Pulmonary artery endothelial cell (primary cell): ENCODE measurements at places on chromosomes 5 and 9.

GRCh38 chr5:132501961-132502931, 11.7 kb upstream of the IRF1 start:
- DNase-seq, result no peak

- no peak for DNase-seq
Measured at GRCh38 chr5:14447958-14448911, 133.4 kb upstream of the OTULINL start.

- no peak for DNase-seq
Measured at GRCh38 chr5:75639535-75640311, 28.5 kb downstream of the ANKDD1B start.

DNA sequence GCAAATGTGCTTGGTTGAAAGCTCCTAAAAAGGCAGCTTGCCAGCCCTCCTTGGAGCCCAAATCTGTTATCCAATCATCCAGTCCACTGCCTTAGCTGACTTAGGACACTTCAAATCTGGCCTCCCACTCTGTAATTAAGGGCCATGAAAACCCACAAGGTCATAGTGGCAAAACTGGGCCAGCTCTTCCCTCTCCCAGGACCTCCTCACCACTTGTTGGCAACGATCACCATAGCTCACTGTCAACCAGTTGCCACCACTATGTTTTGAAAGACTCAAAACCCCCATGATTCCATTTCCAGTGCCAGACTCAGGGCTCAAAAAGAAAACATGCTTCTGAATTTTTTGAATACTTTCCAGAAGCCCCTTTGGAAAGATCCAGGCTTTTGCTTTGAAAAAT, 107.5 kb downstream of the NREP start:
- DNase-seq, result no peak

GRCh38 chr5:69374911-69375446, 5.4 kb downstream of the RAD17 start:
- no peak for DNase-seq

DNA sequence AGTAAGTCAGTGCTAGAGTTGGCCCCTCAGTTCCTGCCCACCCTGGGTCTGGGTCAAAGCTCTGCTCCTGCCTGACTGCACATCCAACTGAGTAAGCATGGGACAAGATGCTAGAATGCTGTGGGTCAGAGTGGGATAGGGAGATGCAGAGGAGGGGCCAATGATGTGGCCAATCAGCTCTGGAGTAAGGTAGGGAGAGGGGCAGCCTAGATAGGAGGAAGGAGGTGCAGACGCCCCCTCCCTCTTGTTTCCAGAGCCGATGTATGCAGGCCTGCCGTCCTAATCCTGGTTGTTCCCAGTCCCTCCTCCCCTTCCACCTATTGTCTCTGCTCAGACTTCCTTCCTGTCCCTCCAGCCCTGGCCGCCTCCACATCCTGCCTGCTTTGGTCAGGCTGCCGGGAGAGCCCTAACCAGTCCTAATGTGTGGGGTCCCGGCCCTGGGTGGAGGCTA, 1.3 kb downstream of the ARAP3 start:
- DNase-seq, result peak; percentile 99

DNA sequence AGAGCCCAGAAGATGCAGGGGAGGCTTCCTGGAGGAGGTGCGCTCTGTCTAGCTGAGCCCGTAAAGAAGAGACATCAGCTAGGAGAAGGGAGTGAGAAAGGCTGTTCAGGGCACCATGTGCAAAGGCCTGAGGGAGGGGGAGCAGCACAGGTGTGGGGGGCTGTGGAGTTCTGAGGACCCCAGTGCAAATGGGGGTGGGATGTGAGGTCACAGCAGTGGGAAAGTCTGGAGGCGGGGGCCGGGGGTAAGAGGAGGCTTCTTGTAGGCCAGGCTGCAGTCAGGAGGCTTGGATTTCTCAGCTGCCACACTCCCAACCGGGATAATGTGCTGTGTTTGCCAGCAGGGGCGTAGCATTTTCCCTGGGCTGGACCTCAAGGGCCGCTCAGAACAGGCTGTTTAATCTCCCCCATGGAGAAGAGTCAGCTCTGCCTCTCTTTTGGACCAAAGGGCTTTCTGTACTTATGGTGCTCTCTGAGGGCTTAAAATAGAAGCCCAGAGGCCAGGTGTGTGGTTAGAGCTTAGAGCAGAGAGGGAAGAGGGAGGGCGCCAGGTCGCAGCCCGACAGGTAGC, 5.7 kb downstream of the NEURL1B start:
- no peak for DNase-seq

DNA sequence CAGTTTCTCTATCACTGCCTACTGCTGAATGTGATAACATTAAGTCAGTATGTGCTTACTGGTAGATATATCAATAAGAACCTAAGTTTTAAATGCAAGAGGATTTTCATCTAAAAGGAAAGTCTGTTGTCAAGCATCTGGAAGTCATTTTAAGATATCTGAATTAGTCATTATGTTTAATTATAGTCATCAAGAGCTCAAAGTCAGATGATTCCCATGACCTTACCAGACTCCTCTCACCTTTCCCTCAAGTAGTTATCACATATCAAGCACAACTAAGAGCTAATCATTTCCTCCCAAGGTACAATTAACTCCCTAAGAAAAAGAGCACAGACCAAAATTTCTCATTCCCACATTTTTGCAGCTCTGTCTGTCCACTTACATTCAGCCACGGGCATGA, 45.5 kb downstream of the PUM3 start:
- DNase-seq, result no peak
